ENCODE measurements at places on chromosomes 4 and X.

DNA sequence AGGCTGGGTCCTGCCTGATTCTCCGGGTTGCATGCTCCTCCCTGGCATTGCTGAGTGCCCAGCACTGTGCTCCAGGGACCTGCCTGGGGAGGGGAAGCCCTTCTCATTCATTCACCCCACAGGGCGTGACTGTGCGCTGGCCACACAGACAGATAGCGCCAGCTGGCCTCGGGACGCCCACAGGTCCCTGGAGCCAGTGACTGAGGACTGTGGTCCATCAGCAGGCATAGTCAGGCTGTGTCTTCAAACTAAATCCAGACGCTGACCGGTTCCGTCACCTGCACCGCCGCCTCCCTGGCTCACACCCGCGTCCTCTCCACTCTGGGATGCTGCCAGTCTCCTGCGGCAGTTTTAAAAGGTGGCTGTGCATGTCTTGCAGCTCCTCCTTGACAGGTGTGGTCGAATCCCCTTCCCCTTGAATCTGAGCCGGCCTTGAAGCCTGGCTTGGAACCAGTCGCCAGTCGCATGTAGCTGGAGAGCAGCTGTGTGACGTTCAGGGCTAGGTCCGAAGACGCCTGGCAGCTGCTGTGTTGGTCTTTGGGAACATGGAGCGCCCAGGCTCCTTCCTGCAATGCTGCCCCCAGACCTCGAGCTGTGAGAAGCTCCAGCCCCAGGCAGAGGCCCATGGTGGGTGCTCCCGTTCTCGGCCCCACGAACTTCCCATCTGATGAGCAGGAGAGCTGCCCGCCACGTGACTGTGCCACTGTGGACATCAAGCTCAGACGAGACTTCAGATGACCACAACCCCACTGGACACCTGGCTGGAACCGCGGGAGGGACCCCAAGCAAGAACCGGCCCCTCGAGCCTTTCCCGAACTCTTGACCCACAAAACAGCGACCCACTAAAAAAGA, 94.1 kb downstream of the ADRA2C start:
- no peak for DNase-seq

DNA sequence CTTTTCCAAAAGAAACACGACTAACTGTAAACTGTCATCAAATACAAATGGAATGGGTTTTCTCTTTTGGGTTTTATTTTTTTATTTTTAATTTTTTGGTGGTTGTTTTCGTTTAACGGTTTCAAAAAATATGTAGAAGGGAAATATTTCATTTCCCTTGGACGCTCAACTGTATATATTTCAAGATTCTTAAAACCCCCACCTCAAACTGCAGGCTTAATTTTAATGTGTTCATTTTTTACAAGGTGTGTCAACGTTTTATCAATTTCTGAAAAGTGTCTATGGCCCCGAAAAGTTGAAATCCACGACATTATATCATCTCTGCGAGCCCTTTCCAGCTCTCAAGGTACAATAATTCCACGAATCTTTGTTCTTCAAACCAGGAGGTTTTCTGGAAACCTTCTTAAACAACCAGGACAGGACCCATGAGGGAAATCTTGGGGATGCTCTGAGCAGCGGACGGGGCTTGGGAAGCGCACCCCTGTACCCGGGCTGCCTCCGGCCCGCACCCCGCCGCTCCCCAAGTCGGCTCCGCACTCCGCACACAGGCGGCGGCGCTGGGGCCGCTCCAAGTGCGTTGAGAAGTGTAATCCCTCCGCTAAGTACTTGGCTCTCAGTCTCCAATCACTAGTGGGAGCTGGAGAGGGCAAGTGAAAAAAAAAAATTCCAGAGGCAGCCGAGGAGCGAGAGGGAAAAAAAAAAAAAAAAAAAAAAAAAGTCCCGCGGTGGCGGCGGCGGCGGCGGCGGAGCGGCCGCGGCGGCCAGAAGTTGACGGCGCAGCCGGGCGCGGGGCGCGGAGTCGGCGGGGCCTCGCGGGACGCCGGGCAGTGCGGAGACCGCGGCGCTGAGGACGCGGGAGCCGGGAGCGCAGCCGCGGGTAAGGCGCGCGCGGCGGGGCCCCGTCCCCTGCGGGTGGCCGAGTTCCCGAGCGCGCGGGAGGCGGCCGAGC, at the start of gene BMPR1B:
Gene BMPR1B, plus strand, starts transcription at position 764 of the 949 bp plus-strand sequence. CDS start 346,470 bp downstream, outside the sequence.
- DNase-seq, result no peak

DNA sequence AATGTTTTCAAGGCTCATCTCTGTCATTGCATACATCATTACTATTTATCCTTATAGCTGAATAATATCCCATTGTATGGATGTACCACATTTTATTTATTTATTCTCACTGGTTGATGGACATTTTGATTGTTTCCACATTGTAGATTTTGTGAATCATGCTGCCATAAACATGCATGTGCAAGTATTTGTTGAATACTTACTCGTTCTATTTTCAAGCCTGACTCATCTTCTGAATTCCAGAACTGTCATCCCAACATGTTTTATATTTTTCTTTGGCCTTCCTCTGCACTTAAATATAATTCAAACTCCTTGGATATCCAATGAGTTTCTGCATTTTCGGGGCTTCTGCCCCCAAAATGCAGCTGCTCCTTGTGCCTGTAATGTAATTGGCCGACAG, 77.6 kb downstream of the MXRA5 start:
- DNase-seq, result no peak

- no peak for DNase-seq
These were observed 125.4 kb upstream of the CXorf66 start for GRCh38 chrX:140090800-140091124.

- no peak for DNase-seq
These were observed 243.2 kb upstream of the POF1B start for GRCh38 chrX:85622635-85623034.

GRCh38 chr4:41256131-41256739, 493 bp upstream of the UCHL1 start:
- DNase-seq, result no peak

GRCh38 chr4:40173470-40173875, 23.4 kb upstream of the RHOH start:
- DNase-seq, result no peak

DNA sequence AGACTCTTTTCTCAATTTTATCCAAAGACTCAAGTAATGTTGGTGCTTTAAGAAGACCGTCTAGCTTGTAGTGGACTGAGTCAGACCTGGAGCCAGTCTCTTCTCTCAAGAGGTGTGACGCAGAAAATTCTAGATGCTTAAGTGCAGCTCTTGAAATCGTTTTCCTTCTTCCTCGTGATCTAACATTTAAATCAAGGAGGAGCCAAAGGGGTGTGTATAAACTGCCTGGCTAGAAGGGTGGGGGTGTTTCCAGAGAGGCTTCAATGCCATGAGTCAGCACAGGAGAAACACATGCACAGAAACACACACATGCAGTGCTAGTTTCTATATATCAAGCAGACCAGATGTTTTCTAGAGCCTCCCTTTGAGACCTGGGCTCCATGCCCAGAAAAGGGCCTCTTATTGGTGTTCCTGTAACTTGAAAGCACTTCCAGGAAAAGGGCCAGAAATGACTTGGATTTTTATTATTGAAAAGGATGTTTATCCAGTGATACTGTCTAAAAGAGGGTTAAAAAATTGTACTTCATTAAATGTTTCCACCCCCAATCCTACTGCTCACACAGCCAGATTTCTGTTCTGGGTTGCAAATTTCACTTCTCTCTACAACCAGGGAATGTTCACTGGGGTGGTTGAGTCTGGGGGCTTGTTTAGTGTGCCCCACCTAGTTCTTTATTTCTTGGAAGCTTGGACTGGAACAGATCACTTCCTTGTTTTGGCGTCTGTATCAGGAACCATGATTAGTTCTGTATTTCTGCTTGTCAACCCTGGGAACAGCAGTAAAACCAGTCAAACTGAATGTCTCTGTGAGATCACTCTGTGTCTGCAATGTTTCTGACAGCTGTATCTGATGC, at the start of gene CLIC2:
Gene CLIC2, minus strand, starts transcription at position 129 of the 851 bp plus-strand sequence. CDS start 187 bp downstream, outside the sequence.
- DNase-seq, result no peak

- no peak for DNase-seq
These were observed 385.3 kb downstream of the ARHGAP24 start for GRCh38 chr4:85860066-85860740.

DNA sequence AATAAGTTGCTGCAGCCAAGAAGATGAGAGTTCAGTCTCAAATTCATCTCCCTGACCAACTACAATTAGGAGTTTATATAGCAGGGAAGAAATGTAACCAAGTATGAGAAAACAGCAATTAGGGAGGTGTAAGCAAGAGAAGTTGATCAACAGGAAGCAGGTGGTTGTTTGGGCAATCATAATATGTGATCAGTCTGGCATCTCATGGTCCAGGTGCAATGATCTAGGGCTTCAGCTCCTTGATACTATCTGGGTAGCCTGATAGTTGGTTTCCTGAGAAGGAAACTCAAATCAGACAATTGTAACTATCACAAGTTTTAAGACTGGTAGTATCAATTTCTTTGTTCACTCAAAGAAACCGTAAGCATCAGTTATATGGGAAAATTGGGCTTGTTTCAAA, 1574.3 kb upstream of the PABPC4L start:
- DNase-seq, result no peak

GRCh38 chrX:47593522-47593921, 11.3 kb downstream of the TIMP1 start:
- no peak for DNase-seq

GRCh38 chr4:109699553-109700225, 3.6 kb downstream of the CASP6 start:
- DNase-seq, result no peak

- DNase-seq, result no peak
These were observed 52.1 kb downstream of the NPY5R start for GRCh38 chr4:163395758-163396157.

DNA sequence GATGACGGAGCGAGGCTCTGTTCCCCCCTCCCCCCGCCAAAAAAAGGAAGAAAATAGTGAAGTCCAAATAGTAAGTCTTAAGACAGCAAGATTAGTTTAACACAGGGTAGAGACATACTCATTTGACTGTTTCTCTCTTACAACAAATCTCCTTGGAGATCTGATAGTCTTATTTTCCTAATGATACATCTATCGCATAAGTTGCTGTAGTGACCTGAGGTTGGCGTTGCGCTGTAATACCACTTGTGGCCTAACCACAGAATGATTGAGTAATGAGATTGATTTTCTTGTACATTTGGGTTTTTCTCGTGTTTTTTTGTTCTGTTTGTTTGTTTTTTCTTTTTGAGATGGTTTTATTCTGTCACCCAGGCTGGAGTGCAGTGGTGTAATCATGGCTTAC, 27.2 kb downstream of the OCIAD1 start:
- DNase-seq, result no peak
